Right forelimb (tissue), 1 donor: ENCODE measurements at places on chromosomes 12 and 14.

- no peak for DNase-seq
These were observed 3.3 kb upstream of the SMARCC2 start for GRCh38 chr12:56192582-56192981.

- no peak for DNase-seq
These were observed 37.8 kb downstream of the ANAPC7 start for GRCh38 chr12:110365489-110366320.

DNA sequence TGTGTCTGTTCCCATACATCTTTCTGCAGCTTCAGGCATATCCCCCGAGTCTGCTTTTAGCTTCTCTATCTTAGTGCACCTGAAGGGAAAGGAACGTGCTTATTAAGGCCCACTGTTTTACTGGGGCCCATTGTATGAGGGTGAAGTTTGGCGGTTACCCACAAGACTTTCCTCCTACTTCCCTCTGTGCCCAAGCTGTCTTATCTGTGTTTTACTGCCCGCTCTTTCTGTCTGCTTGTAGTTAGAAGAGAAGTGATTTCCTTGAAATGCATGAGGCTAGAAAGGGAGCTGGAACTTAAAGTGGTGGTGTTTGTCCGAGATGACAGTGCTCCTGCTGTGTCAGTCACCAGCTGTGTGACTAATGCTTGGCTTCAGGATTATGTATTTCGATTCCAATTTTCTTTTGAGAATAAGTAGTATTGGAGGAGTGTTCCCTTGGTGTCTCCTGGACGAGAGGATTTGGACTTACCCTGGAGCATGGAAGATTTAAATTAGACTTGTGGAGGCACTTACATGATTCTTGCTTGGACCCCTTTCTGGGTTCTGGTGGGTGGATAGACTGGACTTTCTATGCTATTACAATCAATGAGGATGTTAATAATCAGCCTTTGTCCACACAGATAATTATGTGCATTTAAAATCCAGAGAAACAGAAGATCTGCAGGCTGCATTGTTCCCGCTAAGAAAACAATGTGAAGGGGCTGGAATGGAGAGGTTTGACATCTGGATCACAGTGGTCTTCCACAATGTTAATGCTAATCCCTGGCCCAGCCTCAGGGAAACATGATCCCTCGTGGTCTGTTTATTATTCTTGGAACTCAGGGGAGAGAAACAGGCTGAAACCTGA lies 13.9 kb upstream of the KRT86 start:
- peak; percentile 36 for DNase-seq

DNA sequence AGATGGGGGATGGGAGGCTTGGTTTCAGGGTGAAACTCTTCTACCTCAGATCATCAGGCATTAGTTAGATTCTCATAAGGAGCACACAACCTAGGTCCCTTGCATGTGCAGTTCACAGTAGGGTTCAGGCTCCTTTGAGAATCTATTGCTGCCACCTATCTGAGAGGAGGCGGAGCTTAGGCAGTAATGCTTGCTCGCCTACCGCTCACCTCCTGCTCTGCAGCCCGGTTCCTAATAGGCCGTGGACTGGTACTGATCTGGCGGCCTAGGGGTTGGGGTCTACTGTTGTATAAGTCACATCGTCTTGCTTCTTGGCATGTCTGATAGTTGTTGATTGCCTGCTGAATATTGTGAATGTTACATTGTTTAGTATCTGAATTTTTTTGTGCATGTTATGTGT lies 12.2 kb downstream of the SCYL2 start:
- DNase-seq = no peak

- DNase-seq = no peak
These were observed 5.4 kb upstream of the LPAR5 start for GRCh38 chr12:6641131-6641530.

- DNase-seq = no peak
These were observed 401.4 kb downstream of the ATP23 start for GRCh38 chr12:58342736-58343135.
